ENCODE measurements at places on chromosomes 5 and 9.

DNA sequence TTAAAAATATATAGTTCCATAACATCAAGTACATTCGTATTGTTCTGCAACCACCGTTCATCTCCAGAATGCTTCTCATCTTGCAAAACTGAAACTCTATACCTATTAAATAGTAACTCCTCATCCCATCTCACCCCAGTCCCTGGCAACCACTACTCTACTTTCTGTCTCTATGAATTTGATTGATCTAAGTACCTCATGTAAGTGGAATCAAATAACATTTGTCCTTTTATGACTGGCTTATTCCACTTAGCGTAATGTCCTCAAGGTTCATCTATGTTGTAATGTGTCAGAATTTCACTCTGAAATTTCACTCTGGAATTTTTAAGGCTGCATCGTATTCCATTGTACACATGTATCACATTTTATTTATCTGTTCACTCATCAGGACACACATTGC lies 132.1 kb upstream of the RUSC2 start:
- no peak for DNase-seq

DNA sequence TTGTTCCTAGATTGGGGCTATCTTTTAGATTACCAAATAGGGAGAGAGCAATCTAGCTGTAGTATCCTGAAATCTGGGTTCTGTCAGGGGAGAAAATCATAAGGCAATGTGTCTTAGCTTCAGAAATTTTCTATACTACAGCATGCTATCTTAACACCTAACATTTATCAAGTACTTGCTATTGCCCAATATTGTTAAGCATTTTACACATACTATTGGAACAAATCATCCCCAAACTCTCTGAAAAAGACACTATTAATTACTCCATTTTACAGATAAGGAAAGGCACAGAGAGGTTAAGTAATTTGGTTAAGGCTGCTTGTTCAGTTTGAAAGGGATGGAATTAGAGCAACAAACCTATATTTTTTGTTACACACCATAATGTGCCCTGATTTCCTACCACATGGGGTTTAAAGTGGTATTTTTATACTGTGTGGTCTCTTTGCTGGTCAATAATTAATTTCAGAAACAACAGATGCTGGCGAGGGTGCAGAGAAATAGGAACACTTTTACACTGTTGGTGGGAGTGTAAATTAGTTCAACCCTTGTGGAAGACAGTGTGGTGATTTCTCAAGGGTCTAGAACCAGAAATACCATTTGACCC lies 57.2 kb upstream of the RIC1 start:
- no peak for DNase-seq

DNA sequence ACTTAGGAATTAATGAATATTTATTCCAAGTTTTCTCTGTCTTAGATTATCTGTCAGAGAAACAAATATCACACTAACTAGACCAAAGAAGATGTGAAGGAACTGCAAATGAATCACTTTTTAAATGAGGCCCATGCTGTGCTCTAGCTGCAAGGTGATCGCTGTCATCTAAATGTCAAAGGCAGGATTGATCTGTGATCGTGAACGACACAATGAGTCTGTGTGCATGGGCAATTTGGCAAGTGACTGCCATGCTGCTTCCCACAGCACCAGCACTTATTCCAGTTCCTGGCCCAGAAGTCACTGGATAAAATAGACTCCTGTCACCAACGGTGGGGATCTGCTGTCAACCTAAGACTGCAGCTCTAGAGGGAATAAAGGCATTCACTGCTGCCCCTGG lies 141.2 kb downstream of the TRIM36 start:
- DNase-seq, result no peak

DNA sequence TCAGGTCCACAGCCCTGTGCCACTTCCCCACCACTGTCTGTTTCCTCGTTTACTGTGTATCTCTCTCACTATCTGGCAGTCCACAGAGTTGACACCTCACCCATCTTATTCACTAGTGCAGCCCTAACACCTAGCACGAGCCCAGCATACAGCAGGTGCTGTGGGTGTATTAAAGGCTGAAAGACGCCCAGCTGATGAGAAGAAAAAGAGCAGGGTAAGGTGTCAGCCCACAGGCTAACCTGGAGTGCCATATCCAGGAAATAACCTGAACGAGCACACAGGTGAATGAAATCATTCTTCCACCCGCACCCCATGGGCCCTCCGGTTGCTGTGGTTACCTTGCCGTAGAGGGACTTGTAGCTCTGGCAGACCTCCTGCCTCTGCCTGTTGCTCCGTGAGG lies 18.6 kb downstream of the ANXA6 start:
- DNase-seq, result peak; percentile 71

GRCh38 chr9:95494416-95495371 lies 22.1 kb downstream of the PTCH1 start:
- peak; percentile 86 for DNase-seq

DNA sequence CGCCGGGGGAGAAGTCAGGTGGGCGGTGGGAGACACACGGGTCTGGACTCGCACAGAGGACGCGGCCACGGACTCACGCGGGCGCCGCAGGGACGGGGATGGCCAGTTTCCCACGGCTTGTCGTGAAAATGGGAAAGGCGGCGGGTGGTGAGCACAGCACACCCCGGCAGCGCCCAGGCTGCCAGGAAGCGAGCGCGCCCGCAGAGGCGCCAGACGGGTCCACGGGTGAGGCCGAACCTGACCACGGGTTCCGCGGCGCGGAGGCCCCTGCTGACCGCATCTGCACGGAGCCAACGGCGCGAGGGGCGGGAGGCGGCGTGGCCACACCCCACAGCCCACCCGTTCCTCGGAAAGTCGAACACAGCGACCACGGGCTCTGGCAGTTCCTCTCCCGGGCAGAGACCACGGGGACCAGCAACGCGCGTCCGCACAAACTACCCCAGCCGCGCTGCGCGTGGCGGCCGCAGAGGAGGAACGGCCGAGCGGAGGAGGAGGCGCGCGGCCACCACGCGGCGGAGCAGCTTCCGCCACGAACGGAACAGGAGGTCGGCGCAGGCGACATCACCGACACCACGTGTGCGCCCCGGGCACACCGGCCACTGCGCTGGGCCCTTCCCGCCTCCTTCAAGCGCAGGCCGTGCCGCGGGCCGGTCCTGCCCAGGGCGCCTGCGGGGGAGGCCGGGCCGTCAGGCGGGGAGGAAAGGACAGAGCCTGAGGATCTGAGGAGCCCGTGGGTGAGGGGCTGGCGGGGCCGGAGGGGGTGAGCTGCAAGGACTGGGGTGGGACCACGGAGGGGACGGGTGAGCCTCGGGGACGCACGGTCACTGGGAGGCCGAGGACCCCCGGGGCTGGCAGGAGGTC lies 5.6 kb downstream of the EXD3 start:
- peak; percentile 6 for DNase-seq

DNA sequence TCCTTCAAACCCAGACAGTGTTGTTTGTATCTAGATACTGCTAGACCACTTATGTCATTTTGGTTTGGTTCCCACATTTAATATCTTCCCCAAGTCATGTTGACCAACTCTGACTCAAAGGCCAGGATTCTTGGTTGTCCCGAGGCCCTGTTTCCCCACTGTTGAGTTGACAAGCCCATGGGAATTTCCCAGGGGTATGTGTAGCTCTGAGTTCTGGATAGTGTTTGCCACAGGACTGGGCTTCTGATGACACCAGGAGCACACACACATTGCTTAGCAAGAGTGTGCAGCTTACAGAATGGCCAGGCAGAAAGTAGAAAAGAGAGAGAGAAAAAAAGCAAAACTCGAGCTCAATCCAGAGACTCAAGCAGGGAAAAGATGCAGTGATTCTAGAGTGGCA lies 214.4 kb downstream of the NXNL2 start:
- DNase-seq, result no peak

DNA sequence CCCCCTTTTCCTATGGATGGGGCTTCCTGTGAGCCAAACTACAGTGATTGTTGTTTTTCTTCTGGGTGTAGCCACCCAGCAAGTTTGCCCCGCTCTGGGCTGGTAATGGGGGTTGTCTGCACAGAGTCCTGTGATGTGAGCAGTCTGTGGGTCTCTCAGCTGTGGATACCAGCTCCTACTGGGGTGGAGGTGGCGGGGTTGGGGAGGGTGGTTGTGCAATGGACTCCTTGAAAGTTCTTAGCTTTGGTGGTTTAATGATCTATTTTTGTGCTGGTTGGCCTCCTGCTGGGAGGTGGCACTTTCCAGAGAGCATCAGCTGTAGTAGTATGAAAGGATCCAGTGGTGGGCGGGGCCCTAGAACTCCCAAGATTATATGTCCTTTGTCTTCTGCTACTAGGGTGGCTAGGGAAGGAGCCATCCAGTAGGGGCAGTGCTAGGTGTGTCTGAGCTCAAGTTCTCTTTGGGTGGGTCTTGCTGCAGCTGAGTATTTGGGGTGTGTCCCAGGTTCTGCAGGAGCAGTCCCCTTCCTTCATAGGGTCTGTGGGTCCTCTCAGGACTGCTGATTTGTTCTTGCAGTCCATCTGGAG lies 275.6 kb upstream of the PAPPA start:
- DNase-seq, result no peak

- no peak for DNase-seq
Measured at GRCh38 chr5:73292816-73293459, 119.9 kb downstream of the TMEM174 start.

GRCh38 chr5:74409166-74409706 lies 231.3 kb downstream of the ENC1 start:
- no peak for DNase-seq

DNA sequence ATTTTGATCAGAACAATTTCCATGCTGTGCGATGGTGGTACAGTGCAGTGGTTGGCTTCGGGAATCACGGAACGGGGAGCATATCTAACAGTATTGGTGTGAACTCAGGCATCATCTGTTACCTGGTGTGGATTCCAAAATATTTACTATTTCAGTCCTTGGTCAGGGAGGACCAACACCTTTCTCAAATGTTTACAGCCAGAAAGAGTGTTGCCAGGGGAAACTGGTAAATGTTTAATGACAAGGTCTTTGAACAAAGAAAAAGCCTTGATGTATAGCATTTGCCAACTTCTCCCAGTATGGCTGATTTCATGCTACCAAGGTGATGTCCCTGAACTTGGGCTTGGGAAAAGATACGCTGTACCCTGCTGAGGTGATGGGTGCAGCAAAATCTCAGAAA lies 145.6 kb upstream of the POC5 start:
- no peak for DNase-seq

GRCh38 chr5:38723426-38723825 lies 122.4 kb upstream of the OSMR start:
- no peak for DNase-seq

DNA sequence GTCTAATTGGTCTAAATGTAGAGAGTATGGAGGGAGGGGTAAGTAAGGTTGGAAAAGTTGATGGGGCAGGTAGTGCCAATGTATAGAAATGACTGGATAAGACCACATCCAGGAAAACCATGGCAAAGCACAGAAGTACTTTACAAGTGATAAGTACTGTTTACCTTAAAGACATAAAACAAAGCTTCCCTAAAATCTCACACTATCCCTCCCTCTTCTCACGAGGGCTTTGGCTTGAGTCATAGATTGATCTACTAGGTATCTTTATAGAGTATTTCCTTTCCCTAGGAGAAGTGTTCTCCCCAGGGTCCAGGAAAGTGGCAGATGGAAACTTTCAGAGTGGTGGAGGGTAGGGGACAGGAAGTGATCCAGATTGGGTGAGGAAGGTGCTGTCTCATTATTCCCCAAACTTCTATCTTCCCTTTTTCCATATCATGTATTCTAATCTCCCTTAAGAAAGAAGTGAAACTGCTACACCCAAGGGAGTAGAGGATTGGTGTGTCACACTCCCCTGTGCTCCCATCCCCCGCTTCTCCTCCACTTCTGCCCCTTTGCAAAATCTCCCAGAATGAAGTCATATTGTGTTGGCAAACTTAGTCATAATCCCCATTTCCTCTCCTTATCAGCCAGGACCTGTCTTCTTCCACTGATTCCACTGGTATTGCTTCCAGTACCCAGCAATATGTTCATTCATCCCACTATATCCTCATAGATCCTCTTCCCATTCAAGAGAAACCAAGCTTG lies 14.6 kb downstream of the IL33 start:
- DNase-seq, result no peak

GRCh38 chr9:129996161-129996830 lies 46.7 kb downstream of the FNBP1 start:
- no peak for DNase-seq

- DNase-seq, result no peak
Measured at GRCh38 chr9:35520364-35520710, 30.4 kb downstream of the RUSC2 start.

- DNase-seq, result no peak
Measured at GRCh38 chr5:669842-670395, 23.2 kb downstream of the TPPP start.

- DNase-seq, result no peak
Measured at GRCh38 chr5:5751498-5751897, 329.0 kb downstream of the ICE1 start.

DNA sequence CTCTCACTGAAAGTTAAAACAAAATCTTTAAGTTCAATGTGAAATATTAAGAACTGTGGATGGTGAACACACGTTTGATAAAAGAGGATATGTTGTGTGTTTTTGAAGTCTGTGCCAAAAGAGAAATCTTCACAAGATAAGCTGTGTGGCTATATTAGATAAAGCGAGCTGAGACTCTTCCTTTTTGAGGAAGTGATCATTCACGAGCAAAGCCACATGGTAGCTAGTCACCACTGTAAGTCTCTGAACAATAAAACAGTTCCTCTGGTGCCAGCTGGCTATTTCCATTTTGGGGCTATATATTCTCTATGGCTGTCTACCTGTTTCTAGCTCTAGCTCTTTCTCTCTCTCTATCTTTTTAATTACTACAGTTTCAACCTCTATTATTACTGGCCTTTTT lies 1849.2 kb upstream of the C9orf72 start:
- DNase-seq, result no peak

DNA sequence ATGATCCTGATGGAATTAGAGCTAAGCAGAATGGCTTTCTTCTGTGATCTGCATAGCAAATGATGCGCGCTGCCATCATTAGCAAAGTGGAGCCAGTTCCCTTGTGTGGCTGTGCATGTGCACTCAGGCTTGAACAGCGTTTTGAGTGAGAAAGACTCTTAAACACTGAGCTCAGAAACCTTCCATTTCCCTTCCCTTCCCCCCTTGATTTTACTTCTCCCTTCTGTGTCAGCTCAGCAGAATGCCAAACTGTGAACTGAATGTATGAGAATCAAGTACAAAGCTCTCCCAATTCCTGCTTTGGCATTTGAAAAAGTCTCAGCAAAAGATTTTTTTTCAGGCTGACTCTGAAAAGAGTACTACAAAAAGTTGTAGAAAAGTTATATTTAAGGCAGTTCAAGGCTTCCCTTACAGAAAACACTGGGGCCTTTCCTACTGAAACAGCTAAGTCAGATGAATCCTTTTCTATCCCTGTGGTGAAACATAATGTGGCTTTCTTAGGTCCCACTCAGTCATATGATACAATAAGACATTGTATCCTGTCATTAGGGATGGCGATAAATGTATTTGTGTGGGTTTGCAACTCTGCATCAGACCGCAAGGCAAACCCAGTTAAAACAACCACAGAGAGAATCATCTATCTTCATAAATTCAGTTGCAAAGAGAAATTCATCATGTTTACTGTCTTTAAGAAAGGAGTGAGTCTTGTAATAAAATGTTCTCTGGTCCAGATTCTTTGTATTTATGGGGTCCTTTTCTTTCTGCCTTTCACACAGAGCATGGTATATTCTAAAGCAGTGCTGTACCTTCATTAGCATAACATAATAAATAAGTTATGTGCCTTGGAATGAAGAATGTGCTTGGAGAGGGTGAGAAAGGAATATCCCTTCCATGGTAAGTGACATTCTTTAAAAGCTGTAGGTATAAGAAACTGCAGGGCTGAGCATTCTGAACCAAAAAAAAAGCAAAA lies 222.6 kb downstream of the CAAP1 start:
- no peak for DNase-seq

GRCh38 chr9:32180597-32180996 lies 203.8 kb upstream of the ACO1 start:
- DNase-seq, result no peak
